Esophagus squamous epithelium (tissue), 5 donors: ENCODE measurements at places on chromosomes 2 and 18.
A peak's percentile ranks its signal among the peaks of the same experiment; 100 is the strongest.

DNA sequence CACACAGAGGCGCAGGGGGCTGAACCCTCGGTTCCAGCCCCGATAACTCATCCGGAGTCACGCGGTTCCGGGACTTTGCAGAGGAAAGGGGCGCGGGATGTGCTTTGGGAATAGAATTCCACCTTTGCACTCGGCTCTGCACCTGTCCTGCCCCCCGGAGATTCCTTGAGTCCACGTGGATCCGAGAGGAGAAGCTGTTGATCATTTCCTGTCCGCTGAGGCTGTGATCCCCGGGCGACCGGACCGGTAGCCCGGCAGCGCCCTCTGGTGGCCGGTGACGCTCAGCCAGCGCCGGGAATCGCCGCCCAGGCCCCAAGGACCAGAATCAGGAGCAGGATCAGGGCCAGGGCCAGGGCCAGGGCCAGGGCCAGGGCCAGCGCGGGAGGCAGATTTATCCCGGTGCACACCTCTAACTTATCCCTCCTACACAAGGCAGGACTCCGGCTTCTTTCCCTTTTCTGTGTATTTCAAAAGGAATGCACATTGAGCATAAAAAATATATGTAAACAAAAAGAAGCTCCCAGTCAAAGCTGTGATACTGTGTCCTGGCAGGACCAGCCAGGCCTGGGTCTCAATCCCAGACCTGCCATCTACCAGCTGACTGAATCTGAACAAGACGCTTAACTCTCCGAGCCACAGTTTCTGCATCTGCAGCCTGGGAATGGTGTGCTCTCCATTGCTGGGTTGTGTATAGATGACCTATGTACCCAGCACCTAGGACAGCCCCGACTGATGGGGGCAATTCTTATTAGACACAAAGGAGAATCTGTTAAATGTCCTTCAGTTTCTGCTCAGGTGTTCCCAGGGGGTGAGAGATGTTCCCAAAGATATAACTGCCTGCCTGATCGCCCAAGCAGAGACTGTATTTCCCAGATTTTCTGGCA is 8.5 kb upstream of the SPATA3 start:
- H3K36me3 ChIP-seq: no peaks in the 10 kb centered on the region
- H3K4me3 ChIP-seq: peak overlapping the region; percentile 38
- no peak overlapping the region for H3K27ac ChIP-seq
- peaks cover 10% of the 10 kb centered on the region for H3K4me1 ChIP-seq
- peak; percentile 4 for DNase-seq
- peaks cover 40% of the 10 kb centered on the region for H3K27me3 ChIP-seq

DNA sequence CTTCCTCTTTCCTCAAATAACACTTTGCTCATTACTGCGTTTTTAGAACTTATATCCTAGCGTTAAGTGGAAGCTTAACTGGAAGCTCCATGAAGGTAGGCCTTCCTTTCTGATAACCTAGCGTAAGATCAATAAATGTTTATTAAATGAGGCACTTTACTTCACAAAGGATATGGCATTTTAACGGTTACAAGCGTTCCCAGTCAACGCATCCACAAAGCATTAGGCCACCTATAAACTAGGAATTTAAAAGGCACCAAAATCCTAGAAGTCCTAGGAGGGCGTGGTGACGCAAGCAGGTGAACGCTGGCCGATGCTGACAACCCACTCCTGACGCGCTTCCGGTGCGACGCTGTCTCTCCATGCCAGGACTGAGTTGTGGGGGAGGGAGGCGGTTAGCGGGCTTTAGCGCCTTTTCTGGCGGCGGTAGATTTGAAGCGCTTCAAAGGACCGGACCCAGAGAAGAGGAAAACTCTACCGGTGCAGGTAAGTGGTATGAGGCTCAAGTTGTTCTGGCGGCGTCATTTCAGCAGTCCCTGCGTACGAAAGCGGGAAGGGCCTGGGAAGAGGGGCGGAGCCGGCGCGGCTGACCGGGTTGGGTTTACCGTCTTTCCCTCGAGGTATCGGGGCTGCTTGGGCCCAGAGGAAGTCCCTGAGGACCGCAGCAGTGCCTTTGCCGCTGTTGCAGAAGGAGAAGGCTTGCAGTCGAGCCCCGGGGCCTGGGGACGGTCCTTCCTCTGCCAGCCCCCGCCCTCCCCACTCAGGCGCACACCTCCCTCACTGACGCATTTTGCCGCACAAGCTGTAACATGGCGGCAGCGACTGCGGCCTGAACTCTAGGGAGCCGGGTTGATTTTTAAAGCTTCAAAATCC is at the start of gene PPIG:
Gene PPIG, plus strand, starts transcription at position 347 of the 873 bp plus-strand sequence. CDS start 19,691 bp downstream, outside the sequence.
- no peaks in the 10 kb centered on the region for H3K27me3 ChIP-seq
- no peaks in the 10 kb centered on the region for H3K36me3 ChIP-seq
- peak within 1 kb of the TSS; percentile 96 for H3K27ac ChIP-seq
- H3K4me3 ChIP-seq: peak within 1 kb of the TSS; percentile 94

DNA sequence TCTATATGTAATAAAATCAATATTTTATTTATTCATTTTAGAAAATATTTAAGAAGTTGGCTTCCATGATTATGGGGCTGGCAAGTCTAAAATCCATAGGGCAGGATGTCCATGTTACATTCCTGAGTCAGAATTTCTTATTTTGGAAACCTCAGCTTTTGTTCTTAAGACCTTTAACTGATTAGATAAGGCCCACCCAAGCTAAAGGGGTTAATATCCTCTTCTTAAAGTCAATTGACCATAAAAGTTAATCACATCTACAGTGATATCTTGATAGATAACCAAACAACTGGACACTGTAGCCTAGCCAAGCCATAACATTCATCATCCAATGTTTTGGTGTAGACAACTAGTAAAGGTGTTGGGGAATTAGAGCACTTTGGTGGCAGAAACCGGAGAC is 1035.4 kb upstream of the ZEB2 start:
- H3K4me1 ChIP-seq: no peaks in the 10 kb centered on the region
- no peaks in the 10 kb centered on the region for H3K27me3 ChIP-seq
- H3K36me3 ChIP-seq: no peaks in the 10 kb centered on the region
- H3K27ac ChIP-seq: no peak overlapping the region

GRCh38 chr18:36724591-36725001 is 104.2 kb downstream of the TPGS2 start:
- H3K27me3 ChIP-seq: no peaks in the 10 kb centered on the region
- no peak for DNase-seq
- H3K4me1 ChIP-seq: peaks cover 44% of the 10 kb centered on the region
- H3K27ac ChIP-seq: peak overlapping the region; percentile 61
- no peaks in the 10 kb centered on the region for H3K36me3 ChIP-seq

DNA sequence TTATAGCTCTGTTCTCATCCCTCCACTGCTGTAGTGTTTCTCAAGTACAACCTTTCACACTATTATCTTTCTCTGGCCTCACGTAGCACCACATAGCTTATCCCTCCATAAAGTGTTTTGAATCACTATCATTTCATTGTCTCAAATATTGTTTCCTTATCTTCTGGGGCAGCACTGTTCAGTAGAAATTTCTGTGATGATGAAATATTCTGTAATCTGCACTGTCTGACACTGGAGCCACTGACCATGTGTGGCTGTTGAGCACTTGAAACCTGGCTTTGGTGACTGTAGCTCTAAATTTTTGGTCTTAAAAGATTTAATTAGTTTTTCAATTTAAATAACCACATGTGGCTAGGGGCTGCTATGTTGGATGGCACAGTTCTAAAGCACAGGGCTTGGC is 78.9 kb downstream of the CPS1 start:
- H3K27me3 ChIP-seq: no peaks in the 10 kb centered on the region
- no peak overlapping the region for H3K4me3 ChIP-seq
- DNase-seq: no peak
- H3K4me1 ChIP-seq: no peaks in the 10 kb centered on the region
- H3K36me3 ChIP-seq: no peaks in the 10 kb centered on the region

DNA sequence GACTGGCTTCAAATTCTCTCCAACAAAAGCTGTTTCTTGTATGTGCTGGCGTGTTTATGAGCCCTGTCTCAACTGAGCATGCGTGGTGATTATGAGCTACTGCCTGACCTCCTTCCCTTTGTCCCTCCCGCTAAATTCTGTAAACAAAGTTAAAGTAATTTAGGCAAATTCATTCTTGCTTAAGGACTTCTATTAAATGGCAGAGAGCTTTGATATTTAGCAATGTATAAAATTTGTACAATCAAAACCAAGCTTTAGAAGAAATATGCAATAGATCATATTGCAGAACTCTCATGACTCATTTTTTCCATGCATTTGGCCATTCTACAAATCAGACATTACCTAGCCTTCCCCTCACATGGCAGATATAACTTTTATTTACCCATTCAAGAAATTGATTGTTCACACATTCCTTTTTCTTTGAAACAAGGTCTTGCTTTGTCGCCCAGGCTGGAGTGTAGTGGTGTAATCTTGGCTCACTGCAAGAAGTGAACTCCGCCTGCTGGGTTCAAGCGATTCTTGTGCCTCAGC is 18.2 kb downstream of the IGFBP2 start:
- no peaks in the 10 kb centered on the region for H3K27me3 ChIP-seq
- H3K36me3 ChIP-seq: no peaks in the 10 kb centered on the region
- DNase-seq: no peak
- no peak overlapping the region for H3K27ac ChIP-seq
- H3K4me3 ChIP-seq: no peak overlapping the region

- no peaks in the 10 kb centered on the region for H3K36me3 ChIP-seq
- peaks cover 16% of the 10 kb centered on the region for H3K27me3 ChIP-seq
- H3K4me1 ChIP-seq: peaks cover 24% of the 10 kb centered on the region
Observed at GRCh38 chr2:192195548-192196418, 1.1 kb upstream of the TMEFF2 start.

DNA sequence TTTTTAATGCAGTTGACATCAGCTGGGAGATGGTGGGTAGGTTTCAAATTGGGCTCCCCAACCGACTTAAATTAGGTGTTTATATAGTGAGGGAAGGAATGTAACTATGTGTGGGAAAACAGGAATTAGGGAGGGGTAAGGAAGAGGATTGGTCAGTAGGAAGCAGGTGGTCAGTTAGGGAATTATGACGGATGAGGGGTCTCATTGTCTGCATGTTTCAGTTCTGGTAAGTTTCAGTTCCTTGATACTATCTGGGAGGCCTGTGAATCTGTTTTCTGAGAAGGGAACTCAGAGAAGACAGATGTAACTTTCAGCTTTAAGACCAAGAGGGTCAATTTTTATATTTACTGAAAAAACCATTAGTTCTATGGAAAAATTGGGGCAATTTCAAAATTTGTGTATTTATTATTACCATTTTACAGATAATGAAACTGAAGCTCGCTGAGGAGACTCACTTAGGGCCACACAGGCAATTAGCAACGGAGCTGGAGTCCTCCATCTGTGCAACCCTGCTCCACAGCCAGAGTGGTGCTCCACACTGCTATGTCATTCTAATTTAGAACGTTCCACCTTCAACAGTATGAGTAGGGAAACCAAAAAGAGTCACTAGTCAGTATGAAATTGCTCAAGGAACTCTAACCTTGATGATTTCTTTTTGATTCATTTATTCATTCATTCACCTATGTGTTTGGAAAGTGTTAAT is 36.0 kb upstream of the CCDC195 start:
- H3K4me1 ChIP-seq: no peaks in the 10 kb centered on the region
- H3K27ac ChIP-seq: no peak overlapping the region
- no peak for DNase-seq
- H3K27me3 ChIP-seq: no peaks in the 10 kb centered on the region

DNA sequence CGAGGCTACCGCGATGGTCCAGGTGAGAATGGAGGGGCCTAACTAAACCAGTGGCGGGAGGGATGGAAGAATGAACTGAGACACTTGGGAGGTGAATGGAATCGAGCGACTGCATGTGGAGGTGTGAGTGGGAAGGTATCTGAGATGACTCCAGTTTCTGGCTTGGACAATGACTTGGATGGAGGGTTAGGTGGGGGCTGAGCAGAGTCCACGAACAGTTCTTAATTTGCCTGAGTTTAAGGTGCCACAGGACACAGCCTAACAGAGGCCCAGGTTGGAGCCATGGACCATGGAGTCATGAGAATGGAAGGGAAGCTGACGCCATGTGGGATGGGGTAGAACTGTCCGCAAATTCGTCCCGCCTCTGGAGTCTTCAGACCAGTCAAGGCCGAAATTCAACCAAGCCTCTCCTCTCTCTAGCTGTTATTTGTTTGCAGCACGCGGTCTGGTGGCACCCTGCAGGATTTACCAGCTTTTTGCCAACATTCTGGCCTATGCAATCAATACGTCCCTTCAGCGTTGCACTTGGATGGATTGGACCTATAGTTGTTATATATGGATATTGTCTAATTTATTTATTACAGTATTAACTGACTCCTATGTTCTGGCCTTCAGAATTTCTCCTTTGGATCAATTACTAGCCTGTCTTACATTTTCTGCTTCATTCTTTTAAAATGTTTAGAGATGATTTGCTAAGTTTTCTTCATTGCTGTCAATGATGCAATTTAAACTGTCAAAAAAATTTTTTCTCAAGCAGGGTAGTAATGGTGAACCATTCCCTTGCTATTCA is 940 bp upstream of the BOLA3 start:
- peaks cover 32% of the 10 kb centered on the region for H3K4me1 ChIP-seq
- no peaks in the 10 kb centered on the region for H3K36me3 ChIP-seq
- no peaks in the 10 kb centered on the region for H3K27me3 ChIP-seq

DNA sequence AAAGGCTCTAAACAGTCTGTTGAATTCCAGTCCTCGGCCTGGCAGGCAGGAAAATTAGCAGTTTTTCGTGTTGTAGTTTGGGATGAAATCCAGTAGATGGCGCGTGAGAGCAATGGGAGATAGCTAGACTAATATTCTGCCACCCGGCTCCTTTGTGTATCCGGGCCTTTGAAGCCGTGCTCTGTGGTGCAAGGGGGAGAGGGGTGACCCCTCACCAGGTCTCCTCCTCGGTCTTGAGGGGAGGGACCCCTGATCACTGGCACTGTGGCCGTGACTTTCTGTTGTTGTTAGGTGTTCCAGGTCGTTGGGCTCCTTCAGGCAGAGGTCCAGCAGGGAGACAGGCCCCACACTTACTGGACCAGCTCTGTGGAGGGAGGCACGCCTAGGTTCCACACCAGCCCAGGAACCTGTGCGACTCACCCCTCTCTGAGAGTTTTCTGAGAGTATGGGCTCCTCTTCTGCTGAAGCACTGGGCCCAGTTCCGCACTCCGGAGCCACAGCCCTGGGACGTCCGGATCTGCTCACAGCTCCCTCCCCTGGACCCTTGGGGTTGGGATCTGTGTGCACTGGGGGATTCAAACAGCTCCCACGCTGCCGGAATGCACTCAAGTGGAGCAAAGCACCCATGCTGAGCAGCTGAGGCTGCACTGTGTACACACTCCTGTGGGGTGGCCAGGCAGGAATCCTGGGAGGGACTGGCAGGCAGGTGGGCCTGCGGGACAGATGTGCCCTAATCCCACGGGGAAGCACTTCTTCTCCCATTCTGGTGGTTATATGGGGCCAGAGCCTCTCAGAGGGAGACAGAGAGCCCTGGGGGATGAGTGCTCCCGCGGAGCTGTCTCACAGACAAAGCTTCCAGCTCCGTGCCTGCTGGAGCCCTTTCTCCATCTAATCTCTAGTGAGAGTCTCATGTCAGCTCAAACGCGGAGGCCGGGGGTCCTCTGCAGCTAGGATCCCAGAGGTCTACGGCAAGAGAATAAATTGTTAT is 8.8 kb downstream of the GKN2 start:
- no peaks in the 10 kb centered on the region for H3K27me3 ChIP-seq
- H3K27ac ChIP-seq: no peak overlapping the region
- no peak overlapping the region for H3K4me3 ChIP-seq
- DNase-seq: no peak
